Motor neuron (in vitro differentiated cells): ENCODE measurements at places on chromosomes 7 and 10.

DNA sequence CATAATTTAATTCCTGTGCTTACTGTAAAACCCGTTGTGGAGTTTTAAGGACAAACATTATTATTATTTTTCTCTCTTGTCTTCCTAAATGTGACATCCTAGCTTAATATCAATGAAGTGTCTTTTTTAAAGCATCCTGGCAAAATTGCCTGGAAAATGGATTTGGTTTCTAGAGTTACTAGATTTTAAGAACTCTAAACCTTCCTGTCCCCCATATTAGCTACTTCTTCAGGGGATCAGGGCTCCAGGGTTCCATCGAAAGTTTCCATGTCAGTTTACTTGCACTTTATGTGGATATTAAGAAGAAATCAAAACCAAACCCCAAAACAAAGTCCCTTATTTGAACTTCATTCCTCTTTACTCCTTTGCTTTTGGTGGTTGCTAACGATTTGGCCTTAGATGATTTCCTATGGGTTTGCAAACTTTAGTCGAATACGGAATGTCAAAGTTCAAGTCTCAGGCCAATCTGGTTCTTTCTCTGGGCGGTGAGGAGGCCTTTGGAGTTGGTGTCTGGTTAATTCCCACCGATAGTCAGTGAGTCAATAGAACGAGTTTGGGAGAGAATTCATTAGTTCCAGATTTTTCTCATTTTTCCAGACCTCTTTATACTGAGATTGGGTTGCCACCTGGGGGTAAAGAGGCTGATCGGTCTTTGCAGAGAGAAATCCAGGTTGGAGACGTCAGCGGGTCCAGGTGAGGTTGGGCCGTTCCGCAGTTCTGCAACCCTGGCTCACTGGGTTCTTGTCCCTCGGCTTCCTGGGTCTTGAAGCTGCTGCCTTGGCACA, 1.1 kb downstream of the CUX1 start:
- no peak for ATAC-seq

- ATAC-seq = peak; percentile 91
These were observed 88.4 kb downstream of the BEND7 start for GRCh38 chr10:13440185-13441061.

GRCh38 chr10:79418886-79419595, 26.4 kb downstream of the ZCCHC24 start:
- peak; percentile 30 for ATAC-seq

GRCh38 chr10:19756919-19757318, 59.3 kb upstream of the PLXDC2 start:
- peak; percentile 25 for ATAC-seq

DNA sequence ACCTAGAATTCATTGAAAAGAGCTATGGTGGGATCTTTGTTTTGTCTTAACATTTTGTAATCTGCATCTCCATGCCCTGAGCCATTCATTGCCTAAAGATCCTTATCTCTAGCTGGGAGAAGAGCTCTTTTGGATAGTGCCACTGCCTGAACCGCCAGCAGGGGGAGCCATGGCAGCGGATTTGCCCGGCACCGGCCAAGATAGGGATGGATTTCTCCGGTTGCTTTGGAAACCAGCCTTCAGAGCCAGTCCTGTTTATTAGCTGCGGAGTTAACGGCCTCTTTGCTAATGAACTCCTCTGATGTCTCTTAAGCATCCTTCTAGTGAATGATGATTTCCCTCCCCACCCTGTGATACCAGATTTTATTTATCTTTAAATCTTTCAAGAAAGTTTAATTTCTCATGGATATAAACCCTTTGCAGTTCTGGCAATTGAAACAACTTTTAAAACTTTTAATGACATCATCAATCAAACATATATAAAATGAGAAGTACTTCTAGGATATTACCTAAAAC, 58.2 kb upstream of the LYZL2 start:
- ATAC-seq = peak; percentile 99
